NCI-H2029 treated with DMSO at 0.1 percent for 48 hours (cell line): ENCODE measurements at places on chromosomes 4 and X.

DNA sequence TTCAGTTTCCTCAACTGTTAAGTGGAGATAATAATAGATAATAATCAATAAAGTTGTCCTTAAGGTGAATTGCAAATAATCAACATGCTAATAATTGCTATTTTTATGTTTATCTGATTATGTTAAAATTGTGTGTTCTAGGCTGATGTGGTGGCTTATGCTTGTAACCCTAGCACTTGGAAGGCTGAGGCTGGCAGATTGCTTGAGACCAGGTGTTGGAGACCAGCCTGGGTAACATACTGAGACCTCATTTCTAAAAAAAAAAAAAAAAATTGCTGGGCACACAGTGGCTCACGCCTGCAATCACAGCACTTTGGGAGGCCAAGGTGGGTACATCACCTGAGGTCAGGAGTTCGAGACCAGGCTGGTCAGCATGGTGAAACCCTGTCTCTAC, 175.2 kb downstream of the GC start:
- DNase-seq, result no peak

DNA sequence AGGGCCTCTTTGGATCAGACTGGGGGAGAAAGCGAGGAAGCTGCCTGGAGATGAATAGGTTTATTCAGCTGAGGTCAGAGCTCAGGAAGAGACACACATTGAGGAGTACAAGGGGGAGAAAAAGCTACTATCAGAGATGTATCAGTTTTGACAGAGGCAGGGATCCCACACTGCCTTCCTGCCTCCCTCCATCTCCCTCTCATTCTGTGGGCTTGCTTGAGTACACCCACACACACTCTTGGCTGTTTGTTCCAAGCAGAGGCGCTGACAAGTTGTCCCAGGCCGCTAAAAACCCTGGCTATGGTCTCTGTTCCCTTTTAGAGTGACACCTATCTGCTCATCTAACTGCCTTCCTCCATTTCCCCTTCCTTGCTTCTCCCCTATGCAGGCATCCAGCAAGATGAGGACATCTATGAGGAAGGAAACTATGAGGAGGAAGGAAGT, 5.2 kb downstream of the TSPYL2 start:
- no peak for DNase-seq

GRCh38 chr4:8910822-8911315, 39.2 kb upstream of the HMX1 start:
- DNase-seq, result no peak

GRCh38 chrX:56366901-56367300, 134.7 kb downstream of the KLF8 start:
- DNase-seq, result no peak

- DNase-seq, result no peak
Measured at GRCh38 chrX:80388206-80388605, 32.0 kb upstream of the TENT5D start.

DNA sequence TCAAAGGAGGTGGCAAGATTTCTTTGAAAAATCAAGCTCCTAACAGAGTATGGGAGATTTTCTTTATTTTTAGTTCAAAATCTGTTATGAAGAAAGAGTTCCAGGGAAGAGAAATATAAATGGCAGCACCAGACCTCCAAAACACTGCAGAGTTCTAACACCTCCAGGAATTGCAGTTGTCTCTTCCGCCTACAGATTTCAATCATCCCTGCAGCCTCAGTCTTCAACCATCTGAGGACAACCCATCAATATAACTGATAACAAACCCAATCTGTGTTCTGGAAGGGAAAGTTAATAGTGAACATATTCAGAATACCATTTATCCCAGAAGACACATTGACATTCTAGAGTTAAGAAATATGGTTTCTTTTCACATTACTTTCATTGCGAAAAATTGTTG, 296.1 kb downstream of the ARAP2 start:
- DNase-seq, result no peak

GRCh38 chr4:102321260-102321995, 23.9 kb downstream of the SLC39A8 start:
- no peak for DNase-seq

DNA sequence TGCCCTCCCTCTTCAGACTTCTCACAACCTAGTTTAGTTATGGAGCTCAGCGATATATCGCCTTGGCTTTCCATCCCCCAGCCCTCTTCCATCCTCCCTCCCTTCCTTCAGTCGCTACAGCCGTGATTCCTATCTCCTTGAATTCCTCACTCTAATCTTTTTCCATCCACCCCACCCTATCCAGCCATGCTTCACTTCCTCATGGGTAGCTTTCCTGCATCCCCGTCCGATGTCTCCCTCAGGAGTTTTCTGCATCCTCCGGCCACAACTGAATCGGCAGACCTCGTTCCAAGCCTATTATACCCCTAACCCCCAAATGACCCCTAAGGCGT, 456 bp downstream of the SNX12 start:
- no peak for DNase-seq

DNA sequence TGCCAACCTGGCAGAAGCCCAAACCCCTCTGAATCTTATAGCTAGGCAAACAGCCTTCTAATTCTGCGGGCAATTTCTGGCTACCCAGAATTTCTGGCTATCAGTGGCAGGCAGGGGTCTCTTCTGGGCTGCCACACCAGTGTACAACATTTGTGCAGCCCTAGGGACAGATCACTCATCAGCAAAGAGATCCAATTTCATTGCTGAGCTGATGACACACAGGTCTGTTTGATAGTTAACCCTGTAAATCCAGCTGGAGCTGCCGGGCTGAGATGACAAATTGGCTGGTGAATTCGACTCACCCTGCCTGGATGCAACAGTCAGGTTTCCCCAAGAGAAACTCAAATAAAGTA, 2.4 kb downstream of the MID1 start:
- peak; percentile 14 for DNase-seq

GRCh38 chr4:54545663-54546424, 111.9 kb upstream of the KIT start:
- no peak for DNase-seq

DNA sequence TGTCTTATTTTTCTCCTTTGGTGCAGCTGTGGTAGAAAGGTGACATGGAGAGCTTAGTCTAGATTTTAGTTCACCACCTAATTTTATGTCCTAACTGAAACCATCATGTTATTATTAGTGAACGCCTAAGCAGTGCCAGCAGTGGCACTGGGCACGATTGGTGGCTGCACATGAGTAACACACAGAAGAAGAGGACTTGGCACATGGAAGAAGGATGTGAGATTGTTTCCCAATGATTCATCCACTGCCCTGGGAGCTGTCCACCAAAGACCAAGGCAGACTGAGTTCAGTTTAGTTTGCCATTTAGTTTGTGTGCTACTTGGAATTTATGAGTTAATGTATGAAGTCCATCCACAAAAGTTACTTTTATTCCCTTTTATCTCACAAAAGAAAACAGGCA, 68.1 kb upstream of the NAP1L5 start:
- no peak for DNase-seq

DNA sequence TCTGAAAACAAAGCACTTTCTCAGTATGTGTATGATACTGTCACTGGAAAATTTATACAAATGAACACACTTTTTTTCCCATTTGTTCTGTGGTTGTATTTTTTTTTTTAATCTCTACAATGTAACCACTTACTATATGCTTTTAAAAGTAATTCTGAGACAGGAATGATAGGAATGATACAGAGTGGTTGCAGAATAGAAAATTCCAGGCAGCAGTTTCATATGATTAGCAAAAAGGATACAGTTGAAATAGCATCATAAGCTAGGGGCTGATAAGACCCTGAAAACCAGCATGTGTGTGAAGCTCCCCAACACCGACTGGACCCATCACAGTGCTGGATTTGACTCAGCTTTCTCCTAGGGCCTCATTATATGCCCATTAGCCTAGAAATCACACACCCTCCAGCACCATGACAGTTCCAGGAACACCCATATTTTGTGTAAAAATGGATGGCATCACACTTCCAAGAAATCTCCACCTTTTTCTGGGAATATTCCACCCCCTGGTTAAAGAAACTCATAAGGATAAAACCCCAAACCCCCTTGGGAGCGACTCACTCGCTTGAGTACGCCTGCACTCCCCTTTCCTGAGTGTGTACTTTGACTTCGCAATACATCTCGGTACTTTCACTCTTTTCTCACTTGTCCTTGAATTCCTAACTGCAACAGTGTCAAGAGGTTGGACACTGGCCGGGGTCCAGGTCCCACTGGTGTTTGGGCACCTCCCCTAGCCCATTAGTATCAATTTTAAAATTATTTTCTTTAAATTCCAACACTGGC, 77.4 kb upstream of the AGA start:
- no peak for DNase-seq

DNA sequence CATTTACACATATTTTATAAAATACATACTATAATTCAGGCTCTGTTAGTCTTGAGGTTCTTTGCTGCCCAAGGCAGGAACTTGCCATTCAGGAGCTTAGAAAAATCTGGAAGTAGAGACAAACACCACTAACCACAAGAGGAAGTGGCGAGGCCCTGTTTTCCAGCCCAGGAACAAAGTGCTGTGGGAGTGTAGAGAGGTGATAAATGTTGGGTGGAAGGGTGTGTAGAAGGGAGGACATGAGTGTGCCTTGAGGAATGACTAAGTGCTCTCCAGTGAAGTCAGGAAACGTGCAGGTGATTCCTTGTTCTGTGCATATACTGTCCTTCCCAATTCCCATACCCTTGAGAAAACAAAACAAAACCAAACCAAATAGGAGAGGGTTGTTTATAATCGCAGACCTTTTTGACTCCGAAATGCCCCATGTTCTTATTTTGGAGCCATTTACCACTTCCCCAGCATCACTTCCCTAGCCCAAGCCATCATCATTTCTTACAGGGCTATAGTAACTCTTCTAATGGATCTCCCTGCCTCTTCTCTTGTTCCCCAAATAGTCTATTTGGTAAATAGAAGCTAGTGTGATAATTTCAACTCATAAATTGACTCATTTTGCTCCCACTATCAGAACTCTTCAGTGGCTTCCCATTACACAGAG, 83.2 kb downstream of the GPAT3 start:
- DNase-seq, result no peak

GRCh38 chrX:70175338-70175737, 1.9 kb upstream of the DGAT2L6 start:
- DNase-seq, result no peak

GRCh38 chr4:138706201-138706600, 309.4 kb upstream of the NOCT start:
- DNase-seq, result no peak

GRCh38 chr4:41957634-41958033, 22.4 kb downstream of the TMEM33 start:
- DNase-seq, result peak; percentile 5

DNA sequence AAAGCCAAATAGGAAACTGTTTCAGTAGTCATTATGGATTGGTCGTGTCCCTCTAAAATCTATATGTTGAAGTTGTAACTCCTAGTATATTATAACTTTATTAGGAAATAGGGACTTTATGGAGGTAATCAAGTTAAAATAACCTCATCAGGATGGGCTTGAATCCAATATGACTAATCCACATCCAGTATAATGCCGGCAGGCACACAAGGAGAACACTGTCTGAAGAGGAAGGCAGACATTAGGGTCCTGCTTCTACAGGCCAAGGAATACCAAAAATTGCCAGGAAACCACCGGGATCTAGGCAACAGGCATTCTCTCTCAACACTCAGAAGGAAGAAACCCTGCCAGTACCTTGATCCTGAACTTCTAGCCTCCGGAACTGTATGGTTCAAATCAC, 130.3 kb downstream of the ATP10D start:
- no peak for DNase-seq

- DNase-seq, result no peak
Measured at GRCh38 chr4:89492581-89493071, 185.0 kb upstream of the GPRIN3 start.

GRCh38 chr4:145345401-145345800, 136.3 kb upstream of the SMAD1 start:
- no peak for DNase-seq

- DNase-seq, result no peak
Measured at GRCh38 chrX:68568136-68568535, 69.3 kb downstream of the YIPF6 start.

GRCh38 chrX:117990438-117990837, 126.2 kb downstream of the KLHL13 start:
- no peak for DNase-seq

- no peak for DNase-seq
Measured at GRCh38 chrX:9581771-9582385, 117.0 kb downstream of the TBL1X start.

- DNase-seq, result no peak
Measured at GRCh38 chr4:81471298-81471587, 464 bp downstream of the RASGEF1B start.

DNA sequence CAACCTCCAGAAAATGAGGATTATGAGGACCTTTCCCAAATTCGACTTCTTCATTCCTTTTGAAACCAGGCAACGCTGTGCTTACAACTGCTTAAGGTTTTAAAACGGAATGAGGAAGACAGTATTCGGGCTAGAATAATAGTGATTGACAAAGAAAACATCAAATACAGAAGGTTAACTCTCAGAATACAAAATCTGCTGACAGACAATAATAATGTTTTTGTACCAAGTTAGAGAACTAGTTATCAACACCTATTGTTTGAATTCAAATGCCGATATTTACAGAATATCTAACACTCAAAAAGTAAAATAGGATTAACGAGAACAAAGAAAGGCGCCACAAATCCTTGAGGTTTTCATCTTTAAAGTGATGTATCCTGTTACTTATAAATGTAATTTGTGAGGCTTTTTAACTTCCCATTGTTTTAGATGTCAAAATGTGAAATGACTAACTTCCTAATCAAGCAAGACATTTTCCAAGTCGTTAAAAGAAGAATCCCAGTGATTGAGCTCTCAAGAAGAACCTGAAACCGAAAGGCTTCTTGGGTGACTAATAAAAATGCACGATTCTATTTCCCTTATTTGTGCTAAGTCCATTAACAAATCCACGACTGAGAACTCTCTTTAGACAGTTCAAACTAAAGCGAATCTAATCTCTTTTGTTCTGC, 118.3 kb downstream of the SORBS2 start:
- no peak for DNase-seq

- DNase-seq, result no peak
Measured at GRCh38 chr4:22191565-22191964, 243.0 kb upstream of the KCNIP4 start.

- no peak for DNase-seq
Measured at GRCh38 chr4:160159457-160159856, 1056.6 kb downstream of the RAPGEF2 start.

GRCh38 chr4:52912608-52913007, 50.5 kb downstream of the RASL11B start:
- no peak for DNase-seq

- DNase-seq, result no peak
Measured at GRCh38 chr4:14196131-14196530, 568.6 kb upstream of the BOD1L1 start.

DNA sequence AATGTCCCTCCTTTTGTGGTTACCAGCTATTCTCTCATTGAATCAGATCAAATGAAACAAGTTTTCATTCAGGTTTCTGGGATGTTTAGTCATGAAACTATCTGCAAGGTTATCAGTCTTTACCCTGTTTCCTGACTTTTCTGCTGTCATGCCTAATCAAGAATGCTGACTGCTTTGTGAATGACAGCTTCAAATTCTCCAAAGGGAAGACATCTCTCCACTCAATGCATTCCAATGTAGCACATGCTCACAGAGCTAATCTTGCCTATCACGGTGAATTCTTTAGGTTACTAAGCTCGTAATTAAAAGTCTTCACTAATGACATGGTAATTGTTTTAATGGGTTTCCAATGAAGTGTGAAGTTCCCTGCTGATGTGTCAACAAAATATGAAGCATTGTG, 1068.5 kb downstream of the PCDH7 start:
- DNase-seq, result no peak

- no peak for DNase-seq
Measured at GRCh38 chrX:129449148-129449547, 74.1 kb downstream of the SMARCA1 start.

- no peak for DNase-seq
Measured at GRCh38 chr4:55838356-55838755, 15.1 kb upstream of the EXOC1 start.
